ENCODE measurements at places on chromosomes 2 and 18.

GRCh38 chr2:169670215-169670651, 24.0 kb downstream of the CFAP210 start:
- no peak for DNase-seq

GRCh38 chr2:100905132-100905805, 85.3 kb downstream of the NPAS2 start:
- no peak for DNase-seq

- DNase-seq: peak; percentile 65
Observed at GRCh38 chr2:149767516-149767974, 180.0 kb upstream of the MMADHC start.

DNA sequence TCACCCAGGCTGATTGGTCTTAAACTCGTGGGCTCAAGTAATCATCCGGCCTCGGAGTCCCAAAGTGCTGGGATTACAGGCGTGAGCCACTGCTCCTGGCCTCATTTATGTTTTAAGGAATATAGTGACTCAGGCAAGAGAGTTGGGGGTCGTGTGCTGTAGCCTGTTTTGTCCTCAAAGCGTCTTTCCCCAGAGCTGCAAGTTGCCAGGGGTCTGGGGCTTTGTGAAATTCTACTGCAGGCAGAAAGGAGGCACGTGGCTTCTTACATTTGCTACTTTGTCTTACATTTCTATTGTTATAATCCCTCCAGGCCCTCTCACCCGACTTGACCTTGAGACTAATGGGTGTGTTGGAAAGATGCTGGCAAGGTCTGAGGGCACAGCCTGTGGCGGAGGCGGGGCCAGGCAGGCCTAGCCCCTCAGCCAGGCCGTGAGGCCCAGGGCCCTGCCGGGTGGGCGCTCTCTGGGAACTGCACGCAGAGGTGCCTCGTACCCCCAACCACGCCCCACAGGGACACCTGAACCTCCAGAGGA, 85.8 kb upstream of the NDUFV2 start:
- DNase-seq: no peak

DNA sequence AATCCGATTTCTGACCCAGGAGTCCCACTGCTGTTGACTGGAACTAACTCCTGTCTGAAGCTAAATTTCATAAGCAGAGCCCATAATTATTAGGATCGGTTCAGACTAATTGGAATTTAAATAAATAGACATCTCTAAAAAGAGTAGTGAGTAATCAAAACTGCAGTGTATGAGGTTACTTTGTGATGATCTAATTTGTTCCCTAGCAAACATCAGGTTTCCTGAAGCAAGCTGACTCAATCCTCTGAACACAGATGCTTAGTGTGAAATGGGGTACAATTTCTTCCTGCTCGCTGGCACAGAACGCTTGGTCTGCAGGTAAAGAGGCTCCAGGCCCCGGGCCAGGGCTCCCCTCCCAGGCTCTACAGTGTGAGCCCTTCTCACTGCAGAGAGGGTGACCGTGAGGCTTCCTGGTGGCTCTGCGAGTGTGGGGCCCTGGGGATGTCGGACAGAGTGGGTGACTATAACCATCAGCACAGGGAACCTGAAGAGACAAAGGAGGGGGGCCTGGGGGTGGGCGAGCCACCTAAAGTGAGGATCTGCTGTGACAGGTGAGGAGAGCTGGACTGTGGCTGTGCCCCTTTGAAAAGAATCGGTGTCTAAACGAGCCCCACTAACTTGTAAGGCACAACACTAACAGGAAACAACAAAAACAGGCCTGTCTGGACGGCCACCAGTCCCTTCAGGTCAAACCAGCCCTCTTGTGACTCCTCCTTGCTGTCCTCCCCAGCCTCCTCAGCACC, 20.2 kb downstream of the CHST10 start:
- DNase-seq: no peak

DNA sequence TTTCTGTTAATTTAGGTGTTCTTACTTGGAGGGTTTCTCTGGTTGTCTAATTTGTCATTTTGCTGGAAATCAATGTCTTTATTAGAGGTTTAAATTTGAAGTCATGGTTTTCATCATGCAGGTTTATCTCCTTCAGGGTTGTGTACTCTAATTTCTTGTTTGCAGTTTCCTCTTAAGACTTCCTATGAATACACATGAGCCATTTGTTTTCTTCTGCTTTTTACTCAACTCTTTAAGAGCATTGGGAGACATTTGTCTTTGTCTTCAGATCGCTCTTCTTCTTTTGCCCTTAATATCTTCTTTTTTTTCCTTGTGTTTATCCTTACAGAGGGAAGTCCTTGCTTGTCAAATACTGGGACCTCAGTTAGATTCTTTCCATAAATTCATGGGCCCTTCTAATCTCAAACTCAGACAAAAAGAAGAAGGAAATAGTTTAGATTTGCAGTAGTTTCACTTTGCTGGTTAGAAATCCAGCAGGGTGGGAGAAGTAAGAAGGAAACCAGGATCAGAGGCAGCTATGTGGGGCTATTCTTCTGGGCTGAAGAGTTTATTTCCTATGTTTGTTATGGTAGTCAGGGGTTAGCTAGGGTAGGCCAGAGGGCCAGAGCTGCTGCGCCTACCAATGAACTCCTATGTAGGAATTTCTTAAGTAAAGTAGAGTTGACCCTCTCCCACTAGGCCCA, 176.6 kb downstream of the DYSF start:
- DNase-seq: no peak

DNA sequence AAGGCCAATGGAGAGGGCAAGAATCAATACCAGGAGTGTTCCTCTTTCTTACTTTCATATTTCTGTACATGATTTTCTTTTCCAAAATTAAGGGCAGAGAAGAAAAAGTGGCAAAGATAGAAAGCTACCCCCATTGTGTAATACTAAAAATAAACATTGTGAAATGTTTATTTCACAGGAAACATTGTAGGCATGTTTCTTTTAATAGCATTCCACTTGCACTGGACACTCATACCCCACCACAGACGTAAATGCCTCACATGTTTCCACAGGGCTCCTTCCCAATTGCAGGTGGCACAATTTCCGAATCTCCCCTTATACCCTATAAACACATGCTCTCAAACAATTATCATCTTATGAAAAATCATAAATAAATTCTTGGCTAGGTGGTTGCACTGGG, 645.1 kb upstream of the SETBP1 start:
- DNase-seq: no peak

GRCh38 chr2:64114063-64114911, 29.9 kb downstream of the PELI1 start:
- DNase-seq: peak; percentile 39

DNA sequence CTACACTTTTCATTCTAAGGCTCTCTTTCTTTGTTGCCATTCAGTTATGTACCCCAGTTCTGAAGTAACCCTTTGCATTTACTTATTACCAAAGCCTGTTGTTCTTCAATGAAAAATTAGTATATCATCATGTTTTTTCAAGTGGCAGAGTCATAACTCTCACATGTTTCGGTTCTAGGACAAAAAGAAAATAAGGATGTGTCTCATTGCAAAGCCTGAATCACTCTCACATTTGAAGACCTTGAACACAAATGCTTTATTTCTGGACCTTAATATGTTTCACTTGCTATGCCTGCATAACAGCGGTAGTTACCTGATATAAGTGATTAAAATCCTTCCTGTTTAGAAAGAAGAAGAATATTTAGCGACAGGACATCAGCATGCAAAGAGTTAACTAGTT, 49.1 kb downstream of the ZEB2 start:
- DNase-seq: no peak

DNA sequence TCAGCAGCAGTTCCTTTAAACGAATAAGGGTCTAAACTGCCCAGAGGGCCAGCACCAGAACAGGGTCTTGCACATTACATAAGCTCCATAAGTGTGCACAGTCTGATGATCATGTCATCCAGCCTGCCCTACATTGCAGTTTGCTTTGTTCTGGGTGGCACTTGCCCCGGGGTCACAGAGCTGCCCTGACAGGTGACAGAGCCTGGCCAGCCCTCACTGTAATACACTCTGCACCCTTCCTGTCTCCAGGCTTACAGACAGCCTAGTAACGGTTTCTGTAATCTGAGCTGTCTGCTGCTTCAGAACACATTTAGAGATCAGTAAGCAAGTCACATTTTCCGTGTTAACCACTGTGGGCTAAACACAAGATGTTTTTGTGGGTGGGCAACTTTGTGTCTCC, 213.3 kb downstream of the FAM210A start:
- DNase-seq: no peak

DNA sequence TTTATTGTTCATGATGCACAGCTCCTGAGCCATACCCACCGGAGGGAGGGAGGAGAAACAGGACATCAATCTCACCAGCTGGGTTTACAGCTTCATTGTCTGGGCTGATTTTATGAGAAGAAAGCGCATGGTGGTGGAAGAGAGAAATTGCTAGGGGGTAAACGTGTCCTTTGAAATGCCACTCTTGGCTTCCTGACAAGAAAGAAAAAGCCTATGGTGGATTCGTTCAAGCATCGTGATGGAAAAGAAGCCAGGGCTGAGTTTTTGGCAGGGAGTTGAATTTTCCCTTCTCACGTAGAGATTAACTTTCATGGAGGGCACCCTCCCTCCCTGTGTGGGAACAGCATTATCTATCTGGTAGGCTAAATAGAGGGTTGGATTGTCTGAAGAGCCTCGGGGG, 502.0 kb downstream of the SLC4A3 start:
- DNase-seq: no peak

DNA sequence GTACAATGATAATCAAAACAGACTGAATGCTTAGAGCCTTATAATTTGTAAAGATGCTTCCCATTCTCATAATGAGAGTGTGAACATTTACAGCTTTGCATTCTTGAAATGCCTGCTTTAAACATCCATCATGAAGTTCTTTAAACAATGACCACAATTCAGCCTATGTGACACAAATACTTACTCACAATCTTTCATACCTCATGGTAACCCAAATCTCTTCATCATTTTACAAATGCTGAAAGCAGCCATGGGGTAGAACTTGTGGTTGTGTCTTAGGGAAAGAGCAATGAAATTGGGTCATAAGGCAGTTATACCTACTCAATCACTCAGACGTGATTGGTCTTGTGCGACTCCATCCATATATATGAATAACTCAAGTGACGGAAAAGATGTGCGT, 140.7 kb downstream of the RND3 start:
- DNase-seq: no peak

GRCh38 chr2:79670198-79670597, 157.3 kb downstream of the CTNNA2 start:
- no peak for DNase-seq

GRCh38 chr2:4091869-4092268, 388.5 kb downstream of the DCDC2C start:
- DNase-seq: no peak

DNA sequence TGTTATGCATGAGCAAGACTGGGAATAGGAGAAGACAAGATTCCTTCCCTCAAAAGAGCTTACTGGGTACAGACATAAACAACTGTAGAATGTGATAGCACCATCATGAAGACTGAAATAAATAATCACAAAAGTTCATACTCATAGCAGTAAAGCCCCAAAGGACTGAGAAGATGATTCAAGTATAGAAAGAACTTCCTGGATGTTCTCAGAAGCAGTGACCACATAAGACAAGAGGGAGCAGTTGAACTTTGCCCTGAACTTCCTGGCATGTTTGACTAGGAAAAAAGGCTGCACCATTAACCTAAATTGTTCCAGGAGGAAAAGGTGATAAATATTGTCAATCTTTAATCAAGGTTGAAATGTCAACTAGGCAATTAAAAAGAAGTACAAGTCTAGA, 57.8 kb upstream of the CCDC141 start:
- DNase-seq: no peak

DNA sequence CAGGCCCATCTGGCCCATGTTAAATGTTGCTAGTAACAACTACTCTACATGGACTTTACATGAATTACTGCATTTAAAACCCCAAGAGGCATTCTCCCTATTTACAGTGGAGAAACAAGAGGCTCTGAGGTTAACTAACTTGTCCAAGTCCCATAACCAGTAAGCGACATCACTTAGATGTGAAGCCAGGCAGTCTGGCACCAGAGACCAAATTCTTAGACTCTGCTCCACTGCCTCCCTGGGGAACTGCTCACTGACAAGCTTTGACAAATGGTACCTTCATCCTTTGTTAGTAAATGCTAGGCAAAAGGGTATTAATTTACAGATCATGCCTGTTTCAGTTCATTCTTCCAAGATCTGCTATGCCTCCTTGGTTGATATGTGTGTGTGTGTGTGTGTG, 124.8 kb downstream of the AFF3 start:
- no peak for DNase-seq

- peak; percentile 30 for DNase-seq
Observed at GRCh38 chr2:60674524-60675165, 81.4 kb upstream of the PAPOLG start.

DNA sequence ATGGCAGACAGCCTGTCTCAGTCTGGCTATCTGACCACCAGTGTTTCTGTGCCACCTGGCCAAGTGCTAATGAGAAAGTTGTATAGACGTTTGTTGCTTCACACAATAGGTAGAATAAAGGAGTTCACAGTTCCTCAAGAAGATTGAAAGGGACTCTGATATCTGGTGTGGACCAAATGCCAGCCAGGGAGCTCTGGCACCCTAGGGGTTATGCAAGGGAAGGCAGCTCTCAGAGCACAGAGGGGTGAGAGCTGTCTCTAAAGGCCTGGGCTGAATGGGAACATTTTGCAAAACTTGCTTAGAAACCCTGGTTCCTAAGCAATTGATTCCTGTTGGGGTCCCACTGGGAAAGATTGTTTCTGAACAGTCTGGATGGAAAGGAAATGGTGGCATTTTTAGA, 553.8 kb downstream of the EPHA4 start:
- DNase-seq: no peak

GRCh38 chr2:406231-406630, 118.3 kb upstream of the ALKAL2 start:
- no peak for DNase-seq

DNA sequence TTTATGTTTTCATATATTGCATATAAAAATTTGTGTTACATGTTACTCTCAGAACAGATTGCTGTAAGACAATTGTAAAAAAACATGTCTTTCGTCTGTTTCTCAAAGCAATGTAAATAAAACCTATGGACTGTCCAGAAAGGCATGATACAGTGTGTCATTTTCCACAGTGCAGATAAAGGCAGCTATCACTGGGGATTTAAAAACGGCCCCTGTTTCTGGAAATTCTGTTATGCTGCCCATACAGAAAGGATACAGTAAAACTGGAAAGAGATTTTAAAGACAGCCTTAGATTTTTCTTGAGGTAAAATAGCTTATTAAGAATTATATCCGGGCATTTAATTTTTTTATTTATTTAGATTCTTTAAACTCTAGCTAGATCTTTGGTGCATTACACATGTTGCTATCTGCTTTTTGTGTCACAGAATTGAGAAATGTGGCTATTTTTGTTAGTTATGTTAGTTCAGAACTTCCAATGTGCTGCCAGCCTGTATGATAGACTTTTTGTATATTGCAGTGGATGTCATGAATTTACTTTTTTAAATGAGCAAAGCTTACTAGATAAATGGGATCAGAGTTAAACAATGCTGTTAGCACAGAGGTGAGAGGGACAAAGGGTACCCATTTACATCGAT, 859 bp upstream of the INO80D start:
- DNase-seq: peak; percentile 40

GRCh38 chr2:10278029-10278762, 24.5 kb upstream of the HPCAL1 start:
- peak; percentile 56 for DNase-seq

GRCh38 chr2:127650041-127650784, 4.3 kb downstream of the GPR17 start:
- no peak for DNase-seq

GRCh38 chr2:240995041-240996021, 3.1 kb upstream of the SNED1 start:
- DNase-seq: no peak

GRCh38 chr2:16258350-16258749, 318.0 kb downstream of the MYCN start:
- DNase-seq: no peak
